ENCODE measurements at places on chromosomes 1 and 21. TPM values are rescaled to one million over a fixed set of nuclear protein-coding genes. Genes with fewer than 3 reads are reported as not detected.

DNA sequence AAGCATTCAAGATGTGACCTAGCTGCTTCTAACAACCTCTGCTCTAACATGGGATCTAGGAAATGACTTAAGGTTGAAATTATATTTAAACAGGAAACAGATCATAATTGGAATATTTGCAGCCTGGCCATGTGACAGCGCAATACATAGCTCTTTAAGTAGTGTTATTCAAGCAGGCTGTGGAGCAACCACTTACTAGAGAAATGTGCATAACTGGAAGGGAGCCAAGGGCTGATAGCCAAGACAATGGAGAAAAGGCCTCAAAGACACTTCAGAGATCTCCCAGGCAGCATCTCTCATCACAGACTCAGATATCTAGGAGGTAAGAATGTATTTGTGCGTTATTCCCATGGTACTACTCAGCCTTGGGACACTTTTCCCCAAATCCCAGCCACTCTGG is 823.0 kb upstream of the PRMT6 start:
- no peak overlapping the region for H3K4me3 ChIP-seq
- no peak for DNase-seq
- no peaks in the 10 kb centered on the region for H3K27me3 ChIP-seq
- H3K27ac ChIP-seq = no peak overlapping the region

DNA sequence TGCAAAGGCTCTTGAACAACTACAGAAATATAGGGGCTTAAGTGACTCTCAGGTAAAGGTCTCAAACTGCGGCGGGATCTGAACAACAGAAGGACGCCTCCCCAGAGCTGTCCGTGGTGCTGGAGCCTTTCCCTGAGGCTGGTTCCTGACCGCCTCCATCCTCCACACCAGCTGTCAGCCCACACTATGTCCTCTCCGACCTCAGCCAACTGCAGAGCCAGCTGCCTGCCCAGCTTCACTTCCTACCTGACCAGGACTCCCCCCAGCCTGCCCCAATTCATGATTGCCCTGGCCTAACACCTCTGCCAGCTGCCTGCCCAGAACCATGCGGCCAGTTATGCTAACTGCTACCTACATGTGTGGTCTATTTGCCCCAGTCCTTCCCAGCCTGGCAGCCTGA is 63.6 kb upstream of the ZC3H12A start:
- H3K27ac ChIP-seq = no peak overlapping the region
- H3K4me3 ChIP-seq = no peak overlapping the region
- no peak for DNase-seq
- H3K27me3 ChIP-seq = peaks cover 11% of the 10 kb centered on the region

DNA sequence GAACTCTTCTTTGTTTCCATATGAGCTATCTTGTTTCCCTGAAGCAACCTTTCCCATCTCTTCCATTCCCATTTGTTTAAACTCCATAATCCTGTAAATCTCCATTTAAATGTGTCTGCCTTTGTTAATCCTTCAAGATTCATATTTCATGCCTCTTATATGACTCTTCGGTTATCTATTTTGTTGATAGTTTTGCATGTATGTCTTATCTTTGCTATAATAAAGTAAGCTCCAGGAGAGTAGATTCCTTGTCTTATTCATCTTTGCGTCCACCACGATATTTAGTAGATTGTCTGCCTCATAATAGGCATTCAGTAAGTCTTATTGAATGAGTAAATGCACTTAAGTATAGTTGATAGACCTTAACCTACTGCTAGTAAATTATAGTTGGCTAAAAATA is 18.4 kb downstream of the CLIC4 start:
- H3K4me1 ChIP-seq = no peaks in the 10 kb centered on the region
- no peak overlapping the region for H3K4me3 ChIP-seq
- H3K27me3 ChIP-seq = no peaks in the 10 kb centered on the region
- DNase-seq = no peak

DNA sequence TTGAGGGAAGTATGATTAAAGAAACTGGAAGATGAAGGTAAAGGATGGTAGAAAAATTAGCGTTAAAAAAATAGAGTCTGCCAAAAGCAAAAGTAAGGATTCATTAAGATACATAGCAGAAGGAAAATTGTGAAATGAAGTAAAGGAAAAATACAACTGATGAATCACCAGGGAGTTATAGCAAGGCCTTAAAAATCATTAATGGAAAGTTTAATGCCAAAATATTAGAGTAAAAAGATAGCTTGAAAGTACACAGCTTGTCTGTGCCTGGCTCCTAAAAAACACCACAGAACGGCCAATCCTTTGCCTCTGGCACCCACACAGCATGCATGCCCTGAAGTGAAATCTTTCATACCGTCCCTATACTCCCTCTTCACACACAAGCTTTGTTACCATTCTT is 66.9 kb upstream of the APOBEC4 start:
- no peaks in the 10 kb centered on the region for H3K36me3 ChIP-seq
- no peaks in the 10 kb centered on the region for H3K4me1 ChIP-seq
- H3K4me3 ChIP-seq = no peak overlapping the region
- no peaks in the 10 kb centered on the region for H3K27me3 ChIP-seq
- H3K27ac ChIP-seq = no peak overlapping the region

DNA sequence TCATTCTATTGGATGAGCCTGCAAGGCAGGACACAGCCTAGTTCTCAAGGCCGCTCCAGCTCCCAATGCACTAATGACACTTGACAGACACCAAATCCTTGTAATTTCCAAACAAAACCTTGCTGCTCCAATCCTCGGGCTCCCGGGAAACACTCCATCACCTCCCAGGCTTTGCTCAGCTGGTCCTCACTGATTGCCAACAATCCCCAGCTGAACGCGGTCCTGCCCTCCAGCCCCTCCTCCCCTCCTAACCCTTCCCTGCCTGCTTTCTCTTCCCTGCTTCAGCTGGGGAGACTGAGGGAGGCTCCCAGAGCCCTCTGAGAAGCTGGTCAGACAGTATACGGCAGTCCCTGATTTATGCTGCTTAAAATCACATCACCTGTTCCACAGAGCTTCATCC is 114.4 kb upstream of the TNR start:
- peaks cover 7% of the 10 kb centered on the region for H3K27me3 ChIP-seq
- H3K4me1 ChIP-seq = no peaks in the 10 kb centered on the region
- H3K4me3 ChIP-seq = no peak overlapping the region
- DNase-seq = no peak
- no peak overlapping the region for H3K27ac ChIP-seq

The LRRC71 gene
- total RNA-seq = not detected

The AGT gene
- total RNA-seq = 8.2 TPM

The OR2T35 gene
- not detected for total RNA-seq

The OR2T1 gene
- not detected for total RNA-seq
